H4 (cell line): ENCODE measurements at places on chromosomes 16 and 17. TPM values are rescaled to one million over a fixed set of nuclear protein-coding genes. Genes with fewer than 3 reads are reported as not detected.

DNA sequence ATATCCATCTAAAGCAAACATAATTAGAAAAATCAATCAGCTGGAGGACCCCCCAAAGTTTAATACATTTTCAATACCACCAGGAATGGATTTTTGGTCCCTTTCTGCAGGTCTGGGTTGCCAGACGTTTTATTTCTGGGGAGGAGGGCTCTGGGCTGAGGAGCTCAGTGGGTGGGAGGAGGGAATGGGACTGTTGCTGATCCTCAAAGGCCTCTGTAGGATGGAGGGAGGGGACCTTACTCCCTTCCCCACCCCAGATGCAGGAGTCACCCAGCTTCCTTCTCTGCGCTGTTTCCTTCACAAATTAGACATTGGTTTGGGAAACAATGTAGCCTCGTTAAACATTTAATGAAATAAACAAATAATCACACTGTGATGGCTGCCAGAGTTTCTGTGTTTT lies 6.6 kb downstream of the RND2 start:
- DNase-seq = no peak

GRCh38 chr16:85635545-85636140 lies 22.5 kb downstream of the GSE1 start:
- DNase-seq = no peak

DNA sequence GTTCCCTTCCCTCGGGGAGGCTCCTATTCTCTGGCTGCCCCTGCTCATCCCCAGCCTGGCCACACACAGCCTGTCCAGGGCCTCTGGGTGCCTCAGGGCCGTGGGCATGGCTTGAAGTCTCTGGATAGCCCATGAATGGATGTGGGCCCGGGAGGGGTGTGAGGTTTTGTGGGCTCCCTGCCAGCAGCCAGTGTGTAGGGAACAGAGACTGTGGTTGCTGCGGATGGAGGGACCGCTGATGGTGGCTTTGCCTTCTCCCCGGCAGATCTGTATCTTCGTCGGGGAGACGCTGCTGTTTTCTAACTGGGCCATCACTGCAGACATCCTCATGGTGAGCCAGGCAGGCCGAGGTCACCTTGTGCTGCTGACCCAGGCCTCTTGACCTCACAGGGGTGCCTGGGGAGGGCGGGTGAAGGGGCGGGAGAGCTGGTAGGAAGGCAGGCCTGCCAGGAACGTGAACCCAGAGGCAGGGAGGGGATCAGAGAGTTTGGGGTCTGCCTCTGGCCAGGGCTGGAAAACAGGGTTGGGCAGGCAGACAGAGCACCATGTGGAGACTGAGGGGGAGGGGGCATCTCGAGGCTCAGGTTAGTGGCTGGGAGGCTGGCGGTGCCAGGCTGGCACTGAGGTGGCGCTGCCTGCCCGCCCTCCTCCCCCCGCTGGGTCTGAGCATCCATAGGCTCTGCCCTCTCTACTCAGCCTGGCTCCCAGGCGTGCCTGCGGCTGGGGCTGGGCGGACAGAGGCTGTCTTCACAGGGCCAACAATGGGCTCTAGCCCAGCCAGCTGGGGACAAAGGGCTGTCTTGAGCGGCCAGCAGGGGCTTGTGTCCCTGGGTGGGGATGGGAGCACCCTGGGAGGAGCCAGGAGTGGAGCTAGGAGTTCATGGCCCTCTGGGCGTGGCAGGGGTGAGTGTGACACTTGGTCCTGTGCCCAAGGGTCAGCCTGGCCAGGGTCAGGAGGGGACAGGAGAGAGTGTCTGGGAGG lies 21.4 kb downstream of the MYBBP1A start:
- peak; percentile 42 for DNase-seq

DNA sequence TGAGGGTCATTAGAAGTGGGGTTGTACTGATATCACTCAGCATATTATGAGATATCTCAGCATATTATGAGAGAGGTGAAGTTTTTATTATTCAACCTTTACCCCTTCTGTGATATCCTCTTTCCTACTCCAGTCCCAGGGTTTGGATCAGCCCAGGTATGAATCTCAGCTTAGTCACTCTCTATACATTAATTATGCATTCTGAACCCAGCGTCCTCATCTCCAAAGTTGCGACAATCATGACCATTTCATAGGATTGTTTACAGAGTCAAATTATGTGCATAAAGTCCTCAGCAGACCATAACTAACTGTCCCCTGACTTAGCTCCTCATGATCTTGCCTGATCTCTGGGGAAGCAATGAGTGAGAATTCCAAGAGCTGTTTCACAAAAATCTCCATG lies 20.5 kb upstream of the BLMH start:
- no peak for DNase-seq

GRCh38 chr16:54062361-54063278 lies 224.0 kb downstream of the IRX3 start:
- no peak for DNase-seq

DNA sequence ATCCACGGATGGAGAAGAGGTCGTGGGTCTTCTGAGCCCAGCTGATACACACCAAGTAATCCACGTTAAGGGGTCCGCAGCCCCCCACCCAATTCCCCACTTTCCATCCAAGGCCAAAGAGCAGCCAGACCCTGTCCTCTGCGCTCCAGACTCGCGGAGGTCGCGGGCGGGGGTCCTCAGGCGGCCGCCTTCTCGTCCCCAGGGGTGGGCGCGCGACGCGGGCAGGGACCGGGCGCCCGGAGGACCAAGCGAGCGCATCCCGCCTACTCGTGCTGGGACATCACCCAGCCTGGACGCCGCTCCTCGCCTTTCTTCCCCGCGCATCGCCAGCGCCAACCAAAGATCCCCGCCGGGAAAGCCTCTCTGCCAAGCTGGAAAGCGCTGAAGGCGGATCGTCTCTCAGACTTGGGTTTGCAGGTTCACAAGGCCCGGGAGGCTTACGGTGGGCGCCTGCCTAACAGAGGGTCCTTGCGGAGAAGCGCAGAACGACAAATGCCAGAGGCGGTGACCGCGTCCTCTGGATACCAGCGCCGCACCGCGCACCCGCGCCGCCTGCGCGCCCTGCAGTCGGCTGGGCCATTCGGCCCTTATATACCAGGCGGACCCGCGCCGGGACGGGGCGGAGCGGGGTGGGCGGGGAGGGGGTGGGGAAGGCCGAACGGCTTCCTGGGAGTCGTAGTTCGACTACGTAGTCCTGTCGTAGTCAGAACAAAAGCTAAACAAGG lies 471.6 kb downstream of the SOX9 start:
- peak; percentile 70 for DNase-seq

DNA sequence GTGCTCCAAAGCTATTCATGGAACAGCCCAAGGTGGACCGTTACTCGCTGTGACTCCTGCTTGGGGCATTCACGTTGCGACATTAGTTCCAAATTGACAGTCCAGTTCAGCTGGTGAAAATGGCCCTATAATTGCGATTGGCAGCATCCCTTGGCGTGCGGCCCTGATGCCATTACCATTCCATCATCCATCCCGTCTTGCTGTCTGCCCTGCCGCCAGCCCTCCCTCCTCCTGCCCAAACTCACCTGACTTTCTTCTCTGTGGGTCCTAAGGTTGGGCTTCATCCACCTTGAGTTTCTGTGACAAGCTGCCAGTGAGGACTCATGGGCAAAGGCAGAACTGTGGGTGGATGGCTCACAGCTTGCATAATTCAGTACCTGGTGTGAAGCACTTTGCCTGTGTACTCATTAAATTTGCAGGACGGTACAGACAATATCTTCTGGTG lies 104.6 kb downstream of the RPTOR start:
- no peak for DNase-seq

DNA sequence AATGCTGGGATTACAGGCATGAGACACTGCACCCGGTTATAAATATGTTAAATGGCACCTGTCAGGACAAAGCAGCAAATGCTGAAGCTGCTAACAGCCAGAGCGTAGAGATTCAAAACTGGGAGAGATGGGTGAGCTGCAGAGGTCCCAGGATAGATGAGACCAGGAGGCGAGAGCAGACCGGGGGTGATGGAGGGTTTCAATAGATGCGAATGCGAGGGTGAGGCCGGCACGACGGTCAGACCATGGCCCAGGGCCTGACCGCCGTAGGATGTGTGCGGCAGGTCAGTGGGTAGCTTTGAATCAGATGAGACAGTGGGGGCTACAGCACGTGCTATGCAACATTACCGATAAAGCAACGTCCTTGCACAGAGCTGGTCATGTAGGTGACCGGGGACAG lies 14.3 kb downstream of the CCDC40 start:
- DNase-seq = no peak

- DNase-seq = peak; percentile 64
These were observed 434 bp upstream of the CPSF4L start for GRCh38 chr17:73261952-73262675.

DNA sequence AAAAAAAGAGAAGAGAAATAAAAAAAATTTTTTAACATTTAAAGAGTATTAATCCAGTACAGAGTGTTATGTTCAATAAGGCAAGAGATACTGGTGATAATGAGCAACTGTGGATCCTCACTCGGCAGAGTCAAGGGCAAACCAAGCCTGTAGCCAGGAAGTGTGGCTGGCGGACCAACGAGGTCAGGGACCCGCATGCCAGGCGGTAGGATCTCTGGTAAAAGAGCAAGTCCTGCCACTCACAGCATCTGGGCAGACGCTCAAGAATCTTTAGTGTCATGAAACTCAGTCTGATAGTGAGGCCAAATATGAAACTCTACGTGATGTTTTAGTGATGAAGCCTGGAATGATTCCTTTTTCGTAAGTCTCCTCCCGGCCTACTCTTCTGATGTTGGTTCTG lies 8.3 kb upstream of the GEMIN4 start:
- no peak for DNase-seq

DNA sequence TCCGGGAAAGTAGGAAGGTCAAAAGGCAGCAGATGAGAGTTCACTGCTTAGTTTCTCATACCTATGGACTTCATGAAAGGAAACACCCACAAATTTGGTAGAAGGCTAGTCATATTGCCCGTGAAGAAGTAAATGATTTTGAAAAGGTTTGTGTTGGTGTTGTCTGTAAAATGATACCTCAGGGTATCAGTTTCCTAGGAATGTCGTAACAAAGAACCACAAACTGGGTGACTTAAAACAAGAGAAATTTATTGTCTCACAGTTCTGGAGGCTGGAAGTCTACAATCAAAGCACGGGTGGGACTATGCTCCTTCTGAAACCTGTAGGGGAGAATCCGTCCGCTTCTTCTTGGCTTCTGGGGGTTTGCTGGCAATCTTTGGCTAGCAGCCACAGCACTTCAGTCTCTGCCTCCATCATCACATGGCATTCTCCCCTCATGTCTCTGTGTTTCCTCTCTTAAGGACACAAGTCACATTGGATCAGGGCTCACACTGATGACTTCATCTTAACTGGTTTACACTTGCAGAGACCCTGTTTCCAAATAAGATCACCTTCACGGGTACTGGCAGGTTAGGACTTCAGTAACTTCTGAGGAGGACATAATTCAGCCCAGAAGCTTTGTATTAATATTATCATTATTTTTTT lies 2.0 kb upstream of the NAE1 start:
- DNase-seq = peak; percentile 39

- no peak for DNase-seq
These were observed 53.8 kb downstream of the PRMT7 start for GRCh38 chr16:68364561-68364998.

GRCh38 chr17:63082273-63082861 lies 116.3 kb downstream of the TANC2 start:
- peak; percentile 21 for DNase-seq

DNA sequence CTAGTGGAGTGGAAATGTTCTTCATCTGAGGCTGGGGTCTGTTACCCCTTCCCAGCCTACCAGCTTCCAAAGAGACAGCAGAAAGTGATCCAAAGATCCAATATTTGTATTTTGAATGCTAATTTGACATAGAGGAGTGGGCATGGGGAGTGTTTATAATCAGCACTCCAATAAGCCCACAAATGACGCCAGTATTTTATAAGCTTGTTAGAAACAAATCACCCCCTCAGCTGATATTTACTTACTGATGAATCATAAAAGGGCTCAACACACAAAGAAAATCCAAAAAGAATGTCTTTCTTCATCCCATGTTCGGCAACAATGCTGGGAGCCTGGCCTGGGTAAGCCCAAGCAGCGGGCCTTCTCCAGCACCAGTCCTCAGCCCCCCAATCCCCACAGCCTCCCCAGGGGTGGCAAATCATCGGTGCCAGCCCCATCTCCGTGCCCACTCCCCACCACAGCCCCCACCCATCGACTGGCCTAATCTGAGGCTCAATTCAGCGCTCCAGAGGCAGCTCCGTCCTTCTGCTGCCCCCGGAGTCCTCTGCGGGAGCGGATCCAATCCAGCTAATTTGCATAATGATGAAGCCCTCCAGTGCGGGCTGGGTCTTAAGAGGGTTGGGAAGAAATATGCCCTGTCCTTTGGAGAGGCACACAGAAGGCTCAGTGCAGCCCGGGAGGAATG lies 169.5 kb downstream of the C16orf78 start:
- DNase-seq = no peak

DNA sequence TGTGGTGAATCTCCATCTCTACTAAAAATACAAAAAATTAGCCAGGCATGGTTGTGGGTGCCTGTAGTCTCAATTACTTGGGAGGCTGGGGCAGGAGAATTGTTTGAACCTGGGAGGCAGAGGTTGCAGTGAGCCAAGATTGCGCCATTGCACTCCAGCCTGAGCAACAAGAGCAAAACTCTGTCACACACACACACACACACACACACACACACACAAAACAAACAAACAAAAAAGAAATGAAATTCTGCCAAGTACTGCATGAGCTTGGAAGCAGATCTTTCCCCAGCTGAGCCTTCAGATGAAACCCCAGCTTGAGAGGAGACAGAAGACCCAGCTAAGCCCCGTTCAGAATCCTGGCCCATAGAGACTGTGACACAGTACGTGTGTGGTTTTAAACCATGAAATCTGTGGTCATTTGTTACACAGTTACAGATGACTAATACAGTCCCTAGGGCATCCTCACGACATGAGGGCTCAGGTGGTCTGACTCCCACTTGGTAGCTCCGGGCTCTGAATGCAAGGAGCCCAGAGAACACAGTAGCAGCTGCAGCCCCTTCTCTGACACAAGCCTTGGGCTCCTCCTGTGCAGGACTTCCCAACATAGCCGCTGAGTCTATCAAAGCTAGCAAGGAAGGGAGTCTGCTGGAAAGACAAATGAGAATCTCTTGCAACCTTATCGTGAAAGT lies 132.8 kb downstream of the SEC14L1 start:
- no peak for DNase-seq

Gene ARL5C
- not detected in 2 replicates for total RNA-seq

Gene KRT9
- total RNA-seq = not detected in 2 replicates

Gene CCL11
- not detected in 2 replicates for total RNA-seq

Gene EVPL
- not detected in 2 replicates for total RNA-seq

Gene CBFA2T3
- total RNA-seq = not detected in 2 replicates

Gene CAPNS2
- total RNA-seq = not detected in 2 replicates

Gene MYCBPAP
- total RNA-seq = not detected in 2 replicates

Gene NRN1L
- not detected in 2 replicates for total RNA-seq
